Left renal pelvis (tissue), 4 donors: ENCODE measurements at places on chromosomes 13 and 19.

DNA sequence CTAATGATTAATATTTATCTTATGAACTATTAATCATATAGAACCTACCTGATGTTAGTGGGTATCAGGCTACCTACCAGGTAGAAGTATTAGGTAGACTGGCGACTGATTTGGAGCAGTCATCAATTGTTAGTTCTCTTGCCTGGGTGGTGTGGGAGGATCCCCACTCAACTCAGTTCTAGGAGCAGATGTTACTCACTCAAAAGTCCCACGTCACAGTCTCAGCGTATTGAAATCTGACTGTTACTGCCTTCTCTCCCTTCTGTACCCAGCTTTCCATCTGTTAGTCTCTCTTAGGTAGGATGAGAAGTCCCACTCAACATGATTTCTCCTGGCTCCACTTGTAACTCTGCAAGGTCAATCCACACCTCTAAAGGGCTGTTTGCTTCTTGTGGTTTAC lies 102.7 kb downstream of the OLFM4 start:
- no peak for DNase-seq

DNA sequence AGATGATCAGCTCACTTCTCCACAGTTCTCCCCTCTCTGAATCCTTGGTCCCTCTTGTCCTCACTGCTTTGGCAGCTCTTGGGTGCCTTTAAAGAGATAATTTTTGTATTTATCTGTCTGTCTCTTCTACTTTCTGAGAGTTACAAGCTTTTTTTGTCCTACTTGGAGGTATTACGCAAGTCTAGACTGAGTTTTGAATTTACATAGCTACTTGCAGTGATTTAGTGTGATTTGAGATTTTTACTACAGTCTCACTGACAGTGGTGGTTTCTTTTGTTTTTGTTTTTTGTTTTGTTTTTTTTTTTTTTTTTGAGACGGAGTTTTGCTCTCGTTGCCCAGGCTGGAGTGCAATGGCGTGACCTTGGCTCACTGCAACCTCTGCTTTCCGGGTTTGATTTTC lies 22.1 kb downstream of the URI1 start:
- DNase-seq, result no peak

DNA sequence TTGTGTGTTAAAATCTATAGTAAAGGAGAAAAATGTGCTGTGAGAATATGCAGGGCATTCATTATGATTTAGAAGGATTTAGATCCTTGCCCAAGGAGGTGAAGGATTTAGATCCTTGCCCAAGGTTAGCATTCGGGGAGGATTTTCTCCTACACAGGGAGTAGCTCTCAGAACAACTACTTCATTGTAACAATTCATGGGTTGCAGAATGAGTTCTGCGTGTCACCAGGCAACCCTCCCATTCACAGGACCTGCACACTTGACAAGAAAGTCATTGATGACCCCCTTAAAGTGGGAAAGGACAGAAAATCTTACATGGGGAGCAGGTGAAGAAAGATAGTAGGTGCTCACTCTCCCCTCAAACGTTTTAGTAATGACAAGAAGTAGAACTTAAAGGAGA lies 167.1 kb upstream of the MAB21L1 start:
- DNase-seq, result no peak

- DNase-seq, result no peak
Measured at GRCh38 chr13:80881942-80882445, 541.1 kb upstream of the SPRY2 start.

GRCh38 chr13:76889254-76889653 lies 3.0 kb upstream of the KCTD12 start:
- no peak for DNase-seq

GRCh38 chr19:39704181-39705044 lies at the start of gene LGALS14:
Gene LGALS14, plus strand, starts transcription at chr19:39704481. Its CDS starts 48 bp downstream, at chr19:39704529.
- no peak for DNase-seq

GRCh38 chr13:66745307-66745706 lies 484.8 kb downstream of the PCDH9 start:
- no peak for DNase-seq

DNA sequence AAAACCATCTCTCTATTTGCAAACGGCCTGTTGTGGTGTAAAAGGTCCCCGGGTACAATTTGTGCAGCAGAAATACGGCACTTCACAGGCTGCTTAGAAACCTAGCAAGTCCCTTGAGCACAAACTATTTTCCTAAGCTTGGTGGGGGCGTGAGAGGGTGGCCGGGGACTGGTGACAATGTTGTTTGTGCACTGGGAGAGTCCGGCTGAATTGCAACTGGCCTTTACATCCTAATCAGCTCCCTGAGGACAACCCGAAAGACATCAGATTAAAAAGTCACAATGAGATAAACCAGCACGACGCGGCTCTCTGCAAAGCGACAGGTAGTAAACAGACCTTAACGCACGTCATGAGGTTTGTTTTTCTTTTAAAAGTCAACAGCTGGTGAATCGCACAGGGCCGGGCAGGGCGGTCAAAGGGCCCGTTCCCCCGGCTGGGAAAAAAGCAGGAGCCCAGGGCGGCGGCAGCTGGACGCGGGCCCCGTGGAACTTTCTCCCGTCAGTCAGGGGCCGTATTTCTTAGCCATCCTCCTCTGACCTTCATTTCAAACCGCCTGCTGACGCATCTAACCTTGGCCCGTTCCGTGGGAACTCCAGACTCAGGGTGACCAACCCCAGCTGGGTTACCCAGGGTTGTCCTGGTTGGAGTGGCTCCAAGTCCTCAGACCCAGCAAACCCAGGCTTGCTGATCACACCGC lies 112.3 kb downstream of the GADD45B start:
- DNase-seq, result no peak

GRCh38 chr13:98162935-98163334 lies 14.1 kb downstream of the RNF113B start:
- no peak for DNase-seq

- no peak for DNase-seq
Measured at GRCh38 chr13:105821337-105821736, 714.1 kb downstream of the EFNB2 start.

DNA sequence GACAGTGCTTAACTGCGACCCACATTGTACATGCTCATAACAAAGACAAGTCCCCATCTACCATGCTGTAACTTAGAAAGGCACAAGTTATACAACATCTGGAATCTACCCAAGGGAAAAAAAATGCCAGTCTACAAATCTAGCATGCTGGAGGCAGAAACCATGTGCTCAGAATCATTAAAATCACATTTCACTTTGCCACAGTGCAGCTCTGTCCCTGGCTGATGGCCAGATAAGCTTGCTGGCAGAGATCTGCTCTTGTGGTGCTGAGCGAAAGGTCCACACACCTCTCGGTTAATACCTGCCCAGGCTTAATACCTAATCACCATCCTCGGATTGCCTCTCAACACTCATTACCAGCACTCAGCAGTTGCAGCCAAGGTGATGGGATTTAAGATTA lies 74.1 kb upstream of the UQCRFS1 start:
- DNase-seq, result no peak

DNA sequence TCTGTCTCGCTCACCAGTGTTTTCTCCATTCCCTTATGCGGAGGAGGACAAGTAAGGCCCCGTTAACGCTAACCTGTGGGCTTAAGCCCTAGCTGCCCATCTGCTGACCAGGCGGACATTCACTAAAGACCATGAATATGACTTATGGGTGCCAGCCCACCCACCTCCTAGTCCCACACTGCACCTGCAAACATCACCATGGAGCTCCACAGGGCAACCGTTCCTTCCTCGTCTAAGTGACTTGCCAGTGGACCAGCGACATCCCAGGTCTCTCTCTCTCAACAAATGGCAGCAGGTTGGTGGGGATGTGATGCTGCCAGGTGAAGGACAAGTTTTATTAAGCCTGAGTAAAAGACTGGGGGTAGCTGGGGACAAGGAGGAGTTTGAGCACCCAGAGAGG lies 55.2 kb downstream of the CCDC70 start:
- no peak for DNase-seq

GRCh38 chr13:29436721-29437280 lies 158.7 kb downstream of the SLC7A1 start:
- no peak for DNase-seq

- no peak for DNase-seq
Measured at GRCh38 chr19:35932291-35932936, 3.8 kb upstream of the LRFN3 start.

- no peak for DNase-seq
Measured at GRCh38 chr13:20714161-20714560, 10.7 kb downstream of the IL17D start.

DNA sequence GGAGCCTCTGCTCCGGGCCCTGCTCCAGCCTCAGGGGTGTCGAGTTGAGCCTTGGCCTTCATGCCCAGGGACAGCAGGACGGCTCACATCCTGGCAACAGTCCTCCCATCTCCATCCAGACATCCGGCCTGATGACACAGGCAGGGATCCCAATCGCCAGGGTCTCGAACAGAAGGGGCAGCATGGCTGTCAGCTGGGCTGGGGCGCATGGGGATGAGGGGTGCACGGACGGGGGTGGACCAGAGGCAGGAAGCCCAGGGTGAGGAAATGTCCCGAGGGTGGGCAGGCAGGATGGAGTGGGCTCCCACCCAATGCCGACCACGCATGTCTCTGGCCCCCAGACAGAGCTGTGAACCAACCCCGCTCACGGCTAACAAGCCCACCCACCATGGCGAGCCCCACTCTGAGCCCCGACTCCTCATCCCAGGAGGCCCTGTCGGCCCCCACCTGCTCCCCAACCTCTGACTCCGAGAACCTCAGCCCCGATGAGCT lies 16.2 kb downstream of the EVI5L start:
- no peak for DNase-seq

- no peak for DNase-seq
Measured at GRCh38 chr19:49690656-49691242, at the start of gene CPT1C. Gene CPT1C, plus strand, starts transcription at chr19:49691116. Its CDS starts 1,137 bp downstream, at chr19:49692253.

- no peak for DNase-seq
Measured at GRCh38 chr19:13850910-13851733, 25.8 kb upstream of the NANOS3 start.

- peak; percentile 7 for DNase-seq
Measured at GRCh38 chr13:94825507-94825906, 113.2 kb upstream of the SOX21 start.

GRCh38 chr13:109959903-109960302 lies 173.5 kb upstream of the IRS2 start:
- no peak for DNase-seq

DNA sequence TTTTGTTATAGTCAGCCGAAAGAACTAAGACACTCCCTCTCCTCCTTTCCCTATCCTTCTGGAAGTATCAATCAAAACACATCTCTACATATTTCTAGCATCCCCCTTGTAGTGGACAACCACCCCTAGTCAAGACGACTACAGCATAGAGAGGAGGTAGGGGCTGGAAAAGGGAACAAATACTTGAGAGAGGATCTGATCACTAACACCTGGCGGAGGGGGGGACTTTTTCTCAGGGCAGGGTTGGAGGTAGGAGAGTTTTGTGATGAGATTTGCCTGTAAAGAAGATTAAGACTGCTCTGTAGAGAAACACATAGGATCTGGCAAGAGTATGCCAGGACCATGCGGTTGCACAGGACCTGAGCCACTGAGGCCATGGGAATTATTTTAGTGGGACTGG lies 208.1 kb downstream of the SHISA2 start:
- DNase-seq, result no peak

- DNase-seq, result no peak
Measured at GRCh38 chr19:49624967-49625910, 14.7 kb downstream of the RRAS start.

DNA sequence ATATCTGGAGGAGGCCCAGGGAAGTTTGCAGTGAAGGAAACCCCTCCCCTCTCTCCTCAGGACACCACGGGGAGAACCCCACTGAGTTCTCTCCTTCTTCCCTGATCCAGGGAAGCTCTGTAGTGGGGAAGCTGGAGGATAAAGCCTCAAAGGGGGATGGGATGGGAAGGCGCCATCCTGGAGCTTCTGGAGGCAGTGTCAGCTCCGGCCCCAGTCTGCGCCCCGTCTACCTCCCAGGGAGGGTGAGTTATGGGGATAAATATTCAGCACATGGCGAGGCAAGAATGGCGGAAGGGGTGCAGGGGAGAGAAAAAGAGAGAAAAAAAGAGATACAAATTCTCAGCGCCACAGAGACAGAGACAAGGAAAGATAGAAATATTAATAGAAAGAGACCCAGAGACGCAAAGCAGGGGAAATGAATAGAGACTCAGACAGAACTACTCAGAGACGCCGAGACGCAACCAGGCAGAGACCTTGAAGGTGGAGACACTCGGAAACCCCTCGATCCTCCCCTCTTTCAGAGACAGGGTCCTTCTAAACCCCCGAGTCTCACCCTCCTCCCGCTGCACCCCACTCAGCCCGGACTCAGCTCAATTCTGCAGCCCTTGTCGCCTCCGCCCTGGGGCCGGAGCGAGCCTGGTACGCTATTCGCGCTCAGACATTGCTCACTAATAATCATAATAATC lies 23.6 kb downstream of the OLFM2 start:
- no peak for DNase-seq

DNA sequence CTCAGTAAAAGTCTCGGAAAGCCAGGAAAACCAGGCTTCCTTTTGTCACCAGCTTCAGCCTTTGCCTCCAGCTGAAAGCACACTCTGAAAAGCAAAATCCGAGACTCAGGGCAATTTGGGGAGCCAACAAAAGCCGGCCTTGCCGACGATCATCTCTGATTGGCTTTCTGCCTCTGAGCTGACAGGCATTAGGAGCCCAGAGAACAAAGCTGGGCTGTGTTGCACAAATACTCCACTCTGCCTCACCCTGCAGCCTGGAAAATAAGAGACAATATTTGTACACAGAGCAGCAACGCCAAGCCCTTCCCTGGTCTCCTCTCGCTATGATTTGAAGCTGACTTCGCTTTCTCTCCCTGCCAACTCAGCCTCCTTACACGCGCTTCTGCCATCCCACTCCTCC lies 46.9 kb downstream of the CACNA1A start:
- no peak for DNase-seq

DNA sequence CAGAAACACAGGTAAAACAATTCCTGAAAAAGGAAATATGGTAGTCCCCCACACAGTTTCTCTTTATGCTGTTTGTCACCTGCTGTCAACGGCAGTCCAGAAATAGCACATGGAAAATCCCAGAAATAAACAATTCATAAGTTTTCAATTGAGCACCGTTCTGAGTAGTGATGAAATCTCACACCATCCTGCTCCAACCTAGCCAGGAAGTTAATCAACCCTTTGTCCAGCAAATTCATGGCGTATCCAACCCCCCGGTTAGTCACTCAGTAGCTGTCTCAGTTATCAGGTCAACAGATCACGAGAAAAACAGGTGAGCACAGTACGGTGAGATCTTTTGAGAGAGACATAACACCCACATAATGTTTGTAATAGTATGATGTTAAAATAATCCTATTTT lies 74.2 kb downstream of the TUBGCP3 start:
- no peak for DNase-seq

DNA sequence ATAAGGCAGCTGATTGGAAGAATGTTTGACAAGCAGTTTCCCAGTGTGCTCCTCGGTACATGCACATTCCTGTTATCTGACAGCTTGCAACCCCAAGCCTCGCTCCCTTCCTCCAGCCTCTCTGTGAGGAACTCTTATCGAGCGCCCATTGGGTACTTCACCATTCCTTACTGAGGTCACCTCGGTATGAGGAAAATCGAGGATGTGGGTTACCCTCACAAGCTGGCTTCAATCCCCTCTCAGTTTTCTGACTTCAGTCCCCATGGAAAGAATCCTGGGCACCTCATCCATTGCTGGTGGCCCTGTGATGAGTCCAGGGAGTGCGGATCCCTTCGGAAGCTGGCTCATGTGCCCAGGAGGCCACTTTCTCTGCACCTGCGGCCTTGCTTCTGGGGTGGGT lies 17.3 kb downstream of the TEX29 start:
- no peak for DNase-seq
